ENCODE measurements at places on chromosomes 12 and 14.

DNA sequence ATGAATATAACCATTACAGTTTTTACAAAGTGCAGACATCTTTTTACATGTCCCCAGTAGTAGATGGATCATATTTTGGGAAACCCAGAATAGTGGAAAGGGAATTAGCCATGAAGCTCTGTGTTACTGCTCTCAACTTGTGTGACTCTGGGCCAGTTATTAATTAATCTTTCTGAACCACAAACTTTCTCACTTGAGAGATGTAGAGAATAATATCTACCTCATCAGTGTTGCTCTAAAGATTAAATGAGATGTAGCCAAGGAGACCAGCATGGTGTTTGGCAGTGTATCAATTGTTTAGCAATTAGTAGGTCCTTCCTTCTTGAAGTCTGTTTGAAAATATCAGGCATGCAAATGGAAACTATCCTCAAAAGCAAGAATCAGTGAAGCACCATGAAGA is 169.2 kb downstream of the TMTC2 start:
- DNase-seq: no peak

DNA sequence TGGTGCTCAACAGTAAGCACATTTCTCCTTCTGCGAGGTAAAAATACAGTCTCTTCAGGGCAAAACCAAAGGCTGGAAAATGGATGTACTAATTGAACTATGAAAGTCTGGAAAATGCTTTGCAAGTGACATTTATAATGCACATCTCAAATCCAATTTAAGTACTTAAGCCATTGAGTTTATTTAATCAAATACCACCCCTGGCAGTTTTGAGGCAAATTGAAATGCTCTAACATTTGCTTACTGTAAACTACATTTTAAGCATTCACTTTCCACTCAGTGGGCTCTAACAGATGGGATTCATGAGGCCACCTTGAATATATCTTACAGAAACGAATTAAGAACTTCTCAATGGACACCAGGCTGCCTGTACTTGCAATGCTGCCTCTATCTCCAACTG is 69.7 kb downstream of the HELB start:
- DNase-seq: no peak

- no peak for DNase-seq
Measured at GRCh38 chr12:68028647-68029046, 39.4 kb downstream of the IFNG-AS1 start.

GRCh38 chr12:28065889-28066630 is 93.5 kb upstream of the PTHLH start:
- no peak for DNase-seq

DNA sequence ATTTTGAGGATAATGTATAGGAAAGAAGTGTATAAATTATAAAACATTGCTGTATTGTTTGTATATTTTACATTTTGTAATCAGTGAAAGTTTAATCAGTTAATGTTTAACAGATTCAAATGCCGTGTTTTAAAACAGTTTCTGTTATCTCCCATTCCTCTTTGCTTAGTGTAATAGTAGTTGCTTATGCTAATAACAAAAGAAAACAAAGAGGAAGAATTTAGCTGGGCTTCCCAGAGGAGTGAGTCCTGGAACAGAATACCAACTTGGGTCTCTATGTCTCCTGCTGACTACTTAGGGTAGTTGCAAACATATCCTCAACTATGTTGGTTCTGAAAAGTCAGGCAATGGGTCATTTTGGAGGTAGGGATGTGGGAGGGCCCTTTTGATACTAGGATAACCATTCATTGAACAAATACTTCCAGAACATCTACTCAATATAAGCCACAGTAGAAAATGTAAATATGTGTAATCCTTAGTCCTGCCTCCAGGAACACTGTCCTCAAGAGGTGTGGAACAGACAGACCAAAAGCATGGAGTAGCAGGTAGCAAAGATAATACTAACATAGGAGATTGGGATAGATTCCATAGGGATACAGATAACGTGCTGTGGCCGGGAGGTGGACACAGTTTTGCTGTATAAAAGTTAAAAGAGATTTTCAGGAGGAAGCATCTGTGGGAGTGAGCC is 36.1 kb upstream of the EVL start:
- no peak for DNase-seq

GRCh38 chr12:106106892-106107291 is 31.9 kb downstream of the NUAK1 start:
- peak; percentile 10 for DNase-seq

DNA sequence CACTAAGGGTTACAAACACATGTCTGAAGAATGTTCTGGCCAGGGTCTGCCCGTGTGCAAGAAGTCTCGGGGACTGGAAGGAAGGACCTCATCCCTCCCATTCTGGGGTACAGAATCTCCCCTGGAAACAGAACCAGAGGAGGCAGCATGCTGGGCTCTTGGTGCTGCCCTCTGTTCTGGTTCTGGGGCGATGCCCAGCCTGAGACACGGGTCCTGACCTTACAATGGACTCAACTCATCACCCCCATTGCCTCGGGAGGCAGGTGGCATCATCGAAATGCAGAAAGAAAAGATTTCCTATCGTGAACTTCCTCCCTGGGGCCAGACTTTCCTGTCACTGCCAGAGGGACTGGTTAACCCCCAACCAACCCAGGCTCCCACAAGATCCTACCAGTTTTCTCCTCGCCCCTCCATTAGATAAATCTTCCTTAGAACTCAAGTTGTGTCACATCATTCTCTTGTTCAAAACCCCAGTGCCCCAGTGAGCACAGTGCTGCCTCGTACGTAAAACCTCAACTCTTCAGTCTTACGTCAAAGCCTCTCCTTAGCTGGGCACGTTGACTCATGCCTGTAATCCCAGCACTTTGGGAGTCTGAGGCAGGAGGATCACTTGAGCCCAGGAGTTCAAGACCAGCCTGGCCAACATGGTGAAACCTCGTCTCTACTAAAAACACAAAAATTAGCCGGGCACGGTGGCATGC is 52.1 kb downstream of the PSMA6 start:
- DNase-seq: no peak

- no peak for DNase-seq
Measured at GRCh38 chr12:129704232-129704830, 199.5 kb downstream of the TMEM132D start.

- no peak for DNase-seq
Measured at GRCh38 chr14:49898485-49898884, 5.6 kb downstream of the ARF6 start.

DNA sequence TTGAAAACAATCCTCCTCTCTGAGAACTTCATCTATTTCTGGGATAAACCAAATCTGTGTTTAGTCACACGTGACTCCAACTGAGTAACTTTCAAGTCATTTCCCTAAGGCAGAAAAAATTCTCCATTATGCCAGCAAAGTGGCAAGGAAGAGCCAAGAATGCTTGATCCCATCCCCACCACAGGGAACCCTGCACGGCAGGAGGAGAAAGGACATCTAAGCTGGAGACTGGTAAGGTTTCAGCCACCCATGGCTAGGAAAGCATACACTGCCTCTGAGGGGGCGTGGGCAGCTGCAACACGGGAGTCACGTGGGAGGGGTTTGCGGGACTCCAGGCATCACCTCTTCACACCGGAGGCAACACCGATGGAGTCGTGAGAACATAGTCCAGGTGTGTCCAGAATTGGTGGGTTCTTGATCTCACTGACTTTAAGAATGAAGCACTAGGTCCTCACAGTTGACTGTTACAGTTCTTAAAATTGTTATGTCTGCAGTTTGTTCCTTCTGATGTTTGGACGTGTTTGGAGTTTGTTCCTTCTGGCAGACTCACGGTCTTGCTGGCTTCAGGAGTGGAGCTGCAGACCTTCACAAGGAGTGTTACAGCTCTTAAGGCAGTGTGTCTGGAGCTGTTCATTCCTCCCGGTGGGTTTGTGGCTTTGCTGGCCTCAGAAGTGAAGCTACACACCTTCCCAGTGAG is 2.7 kb upstream of the SIVA1 start:
- DNase-seq: no peak

- no peak for DNase-seq
Measured at GRCh38 chr12:94309373-94309772, 150.3 kb downstream of the CEP83 start.

GRCh38 chr14:32319368-32320049 is 9.6 kb upstream of the AKAP6 start:
- DNase-seq: no peak

DNA sequence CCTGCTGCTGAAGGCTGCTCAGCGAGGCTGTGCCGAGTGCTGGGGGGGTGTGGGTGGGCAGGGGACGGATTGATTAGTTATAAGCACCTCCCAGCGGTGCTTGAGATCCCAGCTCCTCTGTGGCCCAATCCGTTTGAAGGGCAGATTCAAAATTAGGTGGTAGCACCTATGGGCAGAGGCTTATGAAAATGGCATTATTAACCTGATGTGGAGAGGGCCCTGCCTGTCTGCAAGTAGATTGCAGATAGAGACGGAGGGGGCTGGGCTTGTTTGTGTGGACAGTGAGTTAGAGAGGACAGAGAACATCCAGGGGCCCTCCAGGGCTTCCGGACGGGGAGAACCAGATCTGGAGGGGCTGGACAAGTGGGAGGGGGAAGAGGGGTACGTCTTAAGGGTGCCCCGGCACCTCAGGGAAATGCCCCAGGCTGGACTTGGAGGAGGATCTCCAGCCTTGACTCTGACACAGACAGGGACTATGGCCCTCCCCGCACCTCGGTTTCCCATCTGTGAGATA is at the start of gene RTL1:
Gene RTL1 (minus strand): TSS at position 51 of the 514 bp plus-strand sequence. CDS start 18,934 bp downstream, outside the sequence.
- no peak for DNase-seq

DNA sequence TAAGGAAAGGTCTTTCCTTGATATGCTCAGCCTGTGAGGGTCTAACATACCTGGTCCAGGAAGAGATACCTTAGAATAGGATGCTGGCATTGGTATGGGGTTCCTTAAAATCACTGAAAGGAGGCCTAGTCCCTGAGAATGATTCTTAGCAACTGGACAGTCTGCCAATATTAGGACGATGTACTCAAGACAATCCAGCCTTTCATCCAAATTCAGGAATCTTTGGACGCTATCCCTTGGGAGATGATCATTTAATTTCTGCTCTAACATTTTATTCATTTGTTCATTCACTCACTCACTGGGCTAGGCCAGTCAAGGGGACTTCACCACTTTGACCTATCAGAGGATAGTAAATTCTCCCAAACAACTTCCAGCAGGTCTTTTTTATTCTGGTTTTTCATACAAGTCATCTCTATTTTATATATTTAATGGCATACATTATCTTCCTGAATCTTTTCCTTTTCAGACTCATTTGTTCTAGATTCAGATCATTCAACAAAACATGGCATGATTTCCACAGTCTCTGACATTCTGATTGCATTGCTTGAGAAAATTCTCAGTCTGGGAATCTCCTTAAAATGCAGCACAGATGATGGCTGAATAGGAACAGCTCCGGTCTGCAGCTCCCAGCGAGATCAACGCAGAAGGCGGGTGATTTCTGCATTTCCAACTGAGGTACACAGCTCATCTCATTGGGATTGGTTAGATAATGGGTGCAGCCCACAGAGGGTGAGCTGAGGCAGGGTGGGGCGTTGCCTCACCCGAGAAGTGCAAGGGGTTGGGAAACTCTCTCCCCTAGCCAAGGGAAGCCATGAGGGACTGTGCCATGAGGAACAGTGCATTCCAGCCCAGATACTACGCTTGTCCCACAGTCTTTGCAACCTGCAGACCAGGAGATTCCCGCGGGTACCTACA is 118.0 kb upstream of the PRICKLE1 start:
- no peak for DNase-seq
